Lower lobe of right lung (tissue), 2 donors: ENCODE measurements at places on chromosomes 7 and 10. TPM values are rescaled to one million over a fixed set of nuclear protein-coding genes. Genes with fewer than 3 reads are reported as not detected.

The ENKUR gene
- 6.5 TPM for total RNA-seq

DNA sequence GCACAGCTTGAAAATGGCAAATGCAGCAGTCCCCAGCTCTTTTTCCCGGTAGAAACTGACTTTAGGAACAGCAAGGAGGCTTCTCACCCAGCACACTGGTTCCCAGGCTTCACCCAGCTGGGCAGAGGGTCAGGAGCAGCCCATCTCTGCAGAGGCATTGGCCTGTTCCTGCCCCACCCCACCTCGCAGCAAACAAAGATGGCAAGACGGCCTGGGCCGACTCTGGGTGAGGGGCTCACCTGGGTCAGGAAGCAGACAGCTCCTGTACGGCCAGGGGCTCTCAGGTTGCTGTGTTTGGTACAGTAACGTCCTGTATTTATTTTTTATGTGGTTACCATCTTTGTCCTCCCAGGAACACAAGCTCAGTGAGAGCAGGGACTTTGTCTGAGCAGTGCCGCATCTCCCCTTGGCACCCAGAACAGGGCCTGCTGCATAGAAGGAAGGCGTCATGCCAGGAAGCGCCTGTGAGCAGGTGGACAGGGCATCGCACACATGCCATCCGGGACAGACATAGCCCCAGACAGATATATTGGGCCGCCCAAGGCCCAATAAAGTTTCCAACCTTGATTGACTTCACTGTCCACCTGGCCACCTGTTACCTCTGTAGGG is 585.0 kb upstream of the FOXK1 start:
- DNase-seq = no peak

GRCh38 chr7:33666531-33666930 is 238.8 kb upstream of the BMPER start:
- no peak for DNase-seq

- DNase-seq = no peak
These were observed 19.5 kb downstream of the TSPAN15 start for GRCh38 chr10:69470463-69471384.

DNA sequence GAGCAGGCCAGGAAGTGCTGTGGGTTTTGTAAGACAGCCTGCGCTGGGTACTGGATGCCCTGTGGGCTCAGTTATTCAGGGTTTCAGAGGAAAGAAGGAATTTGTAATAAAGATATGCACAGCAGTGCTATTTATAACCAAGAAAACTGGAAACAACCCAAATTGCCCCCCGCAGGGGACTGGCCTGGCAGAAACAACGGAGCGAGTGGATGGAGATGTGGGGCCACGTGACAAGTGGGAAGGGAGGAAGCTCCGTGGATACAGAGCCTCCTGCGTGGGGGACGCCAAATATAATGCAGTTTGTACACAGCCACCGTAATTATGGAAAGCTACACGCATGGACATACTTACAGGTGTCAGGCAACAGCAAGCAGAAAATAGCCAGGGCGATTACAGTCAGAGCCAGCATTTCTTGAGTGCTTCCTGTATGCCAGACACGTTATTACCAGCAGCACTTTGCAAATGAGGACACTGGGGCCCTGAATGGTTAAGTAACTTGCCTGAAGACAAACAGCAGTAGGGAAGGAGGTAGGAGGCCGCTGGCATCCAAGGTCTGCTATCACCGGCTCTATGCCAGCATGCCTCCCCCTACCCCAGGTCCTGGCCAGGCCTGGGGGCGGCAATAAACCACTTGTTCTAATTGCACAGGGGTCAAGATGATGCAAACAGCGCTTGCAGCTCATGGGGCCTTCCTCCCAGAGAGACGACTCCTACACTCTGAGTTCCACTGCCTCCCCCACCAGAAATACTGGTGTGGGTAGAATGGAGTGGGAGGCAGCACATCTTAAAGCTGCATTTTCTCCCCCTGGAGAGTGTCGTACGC is 8.7 kb upstream of the CAMK2B start:
- no peak for DNase-seq

GRCh38 chr10:132168571-132169030 is 18.1 kb upstream of the DPYSL4 start:
- peak; percentile 31 for DNase-seq

DNA sequence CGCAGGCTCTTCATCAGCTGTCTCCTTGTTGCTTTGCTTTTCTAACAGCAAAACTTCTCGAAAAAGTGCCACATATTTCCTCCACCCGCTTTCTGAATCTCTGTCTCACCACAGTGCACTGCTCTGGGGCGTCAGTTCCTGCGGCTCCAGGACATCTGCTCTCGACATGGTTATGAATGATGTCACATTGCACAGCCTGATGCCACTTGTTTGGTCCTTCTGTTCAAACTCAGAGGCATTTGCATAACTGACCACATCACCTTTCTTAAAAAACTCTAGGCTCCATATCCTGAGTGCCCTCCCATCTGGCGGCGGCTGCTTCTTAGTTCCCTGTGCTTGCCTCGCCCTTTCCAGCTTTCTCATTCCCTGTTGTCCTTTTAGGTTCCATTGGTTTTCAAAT is 469.3 kb upstream of the COBL start:
- DNase-seq = no peak

The NEUROD6 gene
- not detected for total RNA-seq

DNA sequence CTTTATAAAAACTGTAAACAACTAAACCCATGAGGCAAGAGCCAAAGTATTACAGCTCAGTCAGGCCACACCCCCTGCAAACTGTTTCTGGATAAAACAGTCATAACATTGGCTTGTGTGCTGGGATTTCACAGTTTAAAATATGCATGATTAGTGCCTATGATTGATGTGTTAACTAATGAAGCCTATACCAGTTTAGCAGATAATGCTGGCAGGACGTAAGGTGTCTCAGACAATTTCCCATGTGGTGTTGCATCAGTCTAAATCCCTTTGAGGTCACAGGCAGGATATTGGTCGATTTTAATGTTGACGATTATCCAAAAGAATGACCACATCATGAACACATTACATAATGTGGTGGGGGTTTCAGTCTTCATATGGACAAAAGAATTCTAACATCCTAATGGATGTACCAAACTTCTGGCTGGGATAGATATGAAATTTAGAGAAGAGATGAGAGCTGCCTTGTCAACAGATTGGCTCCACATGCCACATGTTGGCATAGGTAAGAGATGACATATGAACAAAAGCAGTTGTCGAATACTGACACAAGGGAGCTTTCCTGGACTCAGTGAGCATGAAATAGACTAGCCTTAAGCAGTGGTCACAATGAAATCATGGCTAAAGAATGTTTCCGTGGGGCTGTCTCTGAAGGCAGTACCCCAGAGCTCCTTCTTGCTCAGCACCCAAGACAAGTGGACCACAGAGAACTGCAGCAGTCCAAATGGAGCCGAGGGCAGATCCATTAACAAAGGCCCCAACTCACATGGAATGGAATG is 445.6 kb downstream of the GFRA1 start:
- no peak for DNase-seq

DNA sequence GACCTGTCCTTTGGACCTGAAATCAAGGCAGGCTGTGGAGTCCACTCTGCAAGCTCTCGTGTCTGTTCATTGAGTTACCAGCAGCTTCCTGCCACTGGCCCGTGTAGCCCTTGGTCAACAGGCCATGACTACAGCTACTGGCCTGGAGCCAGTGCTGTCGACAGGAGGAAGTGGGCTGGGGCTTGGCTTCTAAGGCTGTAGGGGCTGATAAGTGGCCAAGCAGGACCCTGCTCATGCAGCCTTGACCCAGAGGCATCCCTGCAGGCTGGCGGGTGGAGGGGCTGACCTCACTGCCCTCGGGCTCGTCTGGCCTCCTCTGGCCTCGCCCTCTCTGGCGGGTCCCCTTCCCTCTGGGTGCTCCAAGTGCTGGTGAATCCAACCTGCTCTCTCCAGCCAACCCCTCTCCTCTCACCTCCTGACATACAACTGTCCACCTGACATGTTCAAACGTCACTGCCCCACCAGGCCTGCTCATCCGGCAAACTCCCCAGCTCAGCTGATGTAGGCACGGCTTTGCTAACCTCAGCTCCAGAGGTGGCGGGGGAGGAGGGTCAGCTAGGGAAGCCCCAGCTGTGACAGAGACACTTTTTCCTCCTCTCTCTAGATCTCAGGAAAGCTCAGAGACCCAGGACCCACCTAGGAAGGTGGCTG is 188.6 kb upstream of the LYZL2 start:
- DNase-seq = peak; percentile 52

The ASIC3 gene
- total RNA-seq = 3.7 TPM
